ENCODE measurements at places on chromosomes 4 and X. TPM values are rescaled to one million over a fixed set of nuclear protein-coding genes. Genes with fewer than 3 reads are reported as not detected.

ELF4 gene
- total RNA-seq = 21.1 TPM

TKTL2 gene
- not detected for total RNA-seq

PPP4R3C gene
- total RNA-seq = not detected

ANKRD17 gene
- 51.7 TPM for total RNA-seq

SPATA18 gene
- 13.5 TPM for total RNA-seq

DNA sequence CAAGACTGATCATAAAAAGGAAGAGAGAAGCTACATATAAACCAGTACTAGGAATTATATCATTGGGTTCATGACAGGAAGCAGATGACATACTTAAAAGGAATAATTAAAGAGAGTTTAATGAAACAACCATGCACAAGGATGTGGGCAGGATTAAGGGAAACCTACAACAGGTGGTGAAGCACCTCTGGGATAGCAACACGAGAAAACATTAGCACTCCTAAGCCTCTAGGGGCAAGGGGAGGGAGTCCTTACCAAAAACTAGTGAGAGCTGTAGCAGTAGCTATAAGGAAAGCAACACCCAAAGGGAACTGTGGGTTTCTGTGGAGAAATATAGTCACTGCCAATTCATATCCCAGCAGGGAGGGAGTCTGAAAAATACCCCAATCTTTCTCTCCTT, 7.2 kb upstream of the THOC2 start:
- no peak for DNase-seq

GRCh38 chr4:2663275-2663674, 92.9 kb downstream of the TNIP2 start:
- no peak for DNase-seq

DNA sequence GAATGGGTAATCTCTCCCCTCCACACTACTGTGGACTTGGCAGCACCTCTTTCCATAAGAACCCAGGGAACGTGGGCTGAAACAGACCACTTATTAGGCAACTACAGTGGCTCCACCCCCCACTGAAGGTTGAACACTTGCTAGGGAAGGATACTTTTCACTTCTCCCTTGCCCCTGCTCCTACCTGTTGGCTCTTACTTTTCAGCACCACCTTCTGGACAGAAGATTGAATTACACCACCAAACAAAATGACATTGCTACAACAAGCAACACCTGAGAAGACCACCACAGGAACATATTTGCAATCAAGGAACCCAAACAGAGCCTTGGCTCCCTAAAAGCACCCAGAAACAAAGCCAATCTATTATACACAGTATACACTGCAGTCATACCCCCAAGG, 132.1 kb upstream of the CXCL13 start:
- peak; percentile 10 for DNase-seq

GRCh38 chrX:50495616-50496015, 25.0 kb upstream of the DGKK start:
- no peak for DNase-seq

- DNase-seq = no peak
These were observed 42.4 kb downstream of the USP9X start for GRCh38 chrX:41127477-41128192.

DNA sequence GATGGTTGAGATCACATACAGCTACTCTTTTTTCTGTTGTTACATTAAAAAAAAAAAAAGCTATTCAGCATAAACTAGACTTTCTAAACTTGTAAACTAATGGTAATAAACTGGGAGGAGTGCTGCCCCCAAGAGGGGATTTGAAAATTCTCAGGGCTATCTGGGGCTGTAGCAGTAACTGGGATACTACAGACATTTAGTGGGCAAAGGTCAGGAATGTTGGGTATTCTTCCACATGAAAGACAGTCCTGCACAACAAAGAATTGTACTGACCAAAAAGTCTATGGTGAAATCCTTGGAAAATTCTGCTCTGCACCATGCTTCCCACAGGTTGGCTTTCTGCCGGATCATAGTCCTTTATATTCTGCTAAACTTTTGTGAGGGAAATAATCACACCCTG, 232.6 kb upstream of the BOD1L1 start:
- DNase-seq = no peak

DNA sequence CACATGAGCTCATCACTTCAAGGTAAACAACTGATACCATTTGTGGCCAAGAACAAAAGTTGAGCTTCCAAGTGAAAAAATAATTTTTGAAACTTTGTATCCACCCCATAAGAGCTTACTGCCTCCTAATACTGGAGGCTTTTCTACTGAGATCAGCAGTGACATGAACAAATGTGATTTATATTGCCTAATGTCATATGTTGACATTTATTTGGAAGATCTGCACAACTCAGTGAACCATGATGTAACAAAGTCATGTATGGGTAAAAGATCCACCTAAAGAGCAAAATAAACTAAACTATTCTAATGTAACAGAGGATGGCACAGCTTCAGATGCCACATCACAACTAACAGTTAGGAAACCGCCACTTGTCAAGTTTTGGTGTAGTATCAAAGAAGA, 65.8 kb downstream of the AFAP1 start:
- DNase-seq = no peak

- DNase-seq = no peak
These were observed 39.9 kb upstream of the GPRIN3 start for GRCh38 chr4:89347363-89348025.

Data from HFFc6 (cell line).